Psoas muscle (tissue), 8 donors: ENCODE measurements at places on chromosomes 11 and 22.

GRCh38 chr11:120473503-120473902, 38.0 kb upstream of the GRIK4 start:
- no peak for DNase-seq

GRCh38 chr22:38203090-38203810, 1.5 kb downstream of the MAFF start:
- DNase-seq, result no peak

DNA sequence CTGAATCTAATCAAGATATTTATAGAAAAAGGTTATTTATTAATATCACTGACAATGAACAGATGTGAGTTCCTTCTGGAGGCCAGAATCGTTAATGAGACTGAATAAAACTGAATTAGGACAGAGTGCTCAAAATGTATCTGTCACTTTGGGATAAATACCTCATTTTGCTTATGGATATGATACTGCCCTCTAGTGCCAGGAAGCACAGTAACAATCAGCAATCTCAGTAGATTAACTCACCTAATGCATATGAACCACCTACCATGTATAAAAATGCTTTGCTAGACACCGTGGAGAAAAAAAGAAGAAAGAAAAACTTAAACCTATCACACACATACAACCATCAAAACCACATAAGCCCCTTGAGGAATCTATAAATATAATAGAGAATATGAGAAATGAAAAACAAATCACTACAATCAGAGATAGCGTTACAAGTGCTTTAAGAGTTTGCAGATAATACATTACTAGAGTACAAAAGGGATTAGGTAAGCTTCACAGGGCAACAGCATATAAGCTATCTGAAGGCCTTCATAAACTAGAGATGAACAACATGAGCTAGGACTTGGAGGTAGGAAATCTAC, 117.4 kb downstream of the SGSM3 start:
- DNase-seq, result no peak

- DNase-seq, result no peak
Measured at GRCh38 chr11:106608677-106609076, 409.6 kb downstream of the GUCY1A2 start.

- DNase-seq, result no peak
Measured at GRCh38 chr11:130909650-130910049, 6.6 kb downstream of the SNX19 start.

DNA sequence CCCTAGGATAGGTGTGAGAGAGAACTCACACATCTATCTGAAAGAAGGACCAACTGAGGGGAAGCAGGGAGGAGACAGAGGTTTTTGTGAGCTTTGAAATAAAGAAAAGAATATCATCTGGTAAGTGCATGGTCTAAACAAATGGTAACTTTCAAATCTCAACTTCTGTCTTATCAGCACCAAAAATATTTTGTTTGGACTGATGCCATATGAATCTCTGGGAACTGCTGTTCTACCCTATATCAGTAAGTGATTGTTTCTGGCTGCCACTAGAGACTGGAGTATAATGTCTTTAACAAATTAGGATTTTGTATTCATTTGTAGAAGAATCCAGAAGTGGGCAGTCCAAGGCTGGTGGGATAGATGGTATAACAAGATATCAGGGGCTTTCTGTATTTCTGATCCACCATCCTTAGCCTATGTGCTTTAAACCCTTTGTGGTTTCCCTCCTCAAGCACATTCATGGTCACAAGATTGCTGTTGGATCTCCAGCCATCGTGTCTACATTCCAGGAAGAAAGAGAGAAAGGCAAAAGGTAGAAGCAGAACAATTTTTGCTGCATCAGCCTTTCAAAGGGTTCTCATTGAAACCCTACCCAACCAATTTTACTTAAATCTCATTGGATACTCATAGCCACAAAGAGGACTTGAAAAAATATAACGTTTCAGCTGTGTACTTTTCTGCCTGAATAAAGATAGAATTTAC, 4.7 kb downstream of the HEPHL1 start:
- DNase-seq, result no peak

DNA sequence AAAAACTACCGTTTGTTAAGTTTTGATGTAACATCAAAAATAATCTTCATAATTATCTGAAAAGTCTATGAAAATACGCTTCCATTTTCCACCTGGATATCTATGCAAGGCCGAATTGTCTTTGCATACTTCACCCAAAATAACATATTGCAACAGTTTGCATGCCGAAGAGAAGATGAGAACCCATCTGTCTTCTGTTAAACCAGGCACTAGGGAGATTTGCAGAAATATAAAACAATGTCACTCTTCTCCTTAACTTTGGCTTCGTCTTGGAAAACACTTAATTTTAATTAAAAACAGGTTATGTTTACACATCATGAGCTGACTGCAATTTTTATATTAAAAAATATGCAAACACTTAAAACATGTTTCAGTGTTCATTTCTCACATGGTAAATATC, 1325.8 kb downstream of the TBC1D22A start:
- DNase-seq, result no peak

DNA sequence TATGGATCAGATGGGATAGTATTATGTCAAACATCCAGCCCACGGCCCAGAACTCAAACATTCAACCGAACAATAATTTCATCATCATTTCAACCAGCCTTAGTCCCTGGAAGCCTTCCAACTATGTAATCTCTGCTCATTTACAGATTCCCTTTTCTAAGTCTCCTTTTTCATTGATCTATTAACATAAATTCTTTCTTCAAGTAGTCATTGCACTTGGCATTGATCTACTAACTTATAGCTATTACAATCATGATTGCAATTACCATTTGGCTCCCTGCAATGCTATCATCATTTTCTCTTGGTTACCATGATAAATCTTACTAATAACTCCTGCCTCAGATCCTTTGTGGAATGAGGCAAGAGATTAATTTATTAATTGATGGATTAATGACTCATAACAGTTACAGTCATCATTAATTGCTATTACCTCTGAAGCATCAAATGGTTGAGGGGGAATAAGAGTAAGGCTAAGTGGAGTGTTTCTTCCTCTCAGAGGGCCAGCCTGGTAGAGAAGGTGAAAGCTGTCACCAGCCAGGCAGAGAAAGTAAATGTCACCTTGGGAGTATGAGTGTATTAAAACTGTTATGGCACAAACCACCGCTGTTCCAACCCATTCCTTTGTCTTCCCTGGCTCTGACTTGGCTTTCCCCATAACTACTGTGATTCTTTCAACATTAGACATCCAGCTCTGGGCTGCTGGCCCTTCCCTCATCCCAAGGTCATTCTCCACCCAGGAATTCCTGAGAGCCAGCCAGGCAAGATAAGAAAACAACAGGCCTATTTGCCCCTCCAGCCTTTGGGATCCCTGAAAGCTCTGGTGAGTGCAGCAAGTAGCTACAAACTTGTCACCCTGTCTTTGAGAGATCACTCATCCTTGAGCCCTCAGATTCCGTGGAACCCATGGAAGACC, 174.7 kb downstream of the RRAS2 start:
- no peak for DNase-seq

GRCh38 chr11:75497788-75498409, 27.8 kb downstream of the GDPD5 start:
- no peak for DNase-seq

- DNase-seq, result no peak
Measured at GRCh38 chr22:22397292-22397870, 111.2 kb downstream of the ZNF280B start.

GRCh38 chr11:115778928-115779650, 274.9 kb upstream of the CADM1 start:
- DNase-seq, result no peak

DNA sequence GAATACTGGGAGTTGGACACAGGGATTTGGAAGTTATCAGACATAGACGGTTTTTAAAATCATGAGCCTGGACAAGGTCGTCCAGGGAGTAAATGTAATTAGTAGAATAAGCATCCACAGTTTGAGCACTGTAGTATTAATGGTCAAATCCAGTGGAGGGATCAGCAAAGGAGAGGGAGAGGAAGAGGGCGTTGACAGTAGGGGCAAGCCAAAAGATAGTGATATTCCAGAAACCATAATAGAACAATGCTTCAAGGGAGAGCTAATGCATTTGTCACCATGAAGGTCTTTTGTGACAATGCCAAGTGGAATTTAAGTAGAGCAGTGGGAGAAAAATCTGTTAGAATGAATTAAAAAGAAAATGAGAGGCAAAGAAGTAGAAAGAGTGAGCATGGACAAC, 68.9 kb upstream of the SLC5A12 start:
- DNase-seq, result no peak

DNA sequence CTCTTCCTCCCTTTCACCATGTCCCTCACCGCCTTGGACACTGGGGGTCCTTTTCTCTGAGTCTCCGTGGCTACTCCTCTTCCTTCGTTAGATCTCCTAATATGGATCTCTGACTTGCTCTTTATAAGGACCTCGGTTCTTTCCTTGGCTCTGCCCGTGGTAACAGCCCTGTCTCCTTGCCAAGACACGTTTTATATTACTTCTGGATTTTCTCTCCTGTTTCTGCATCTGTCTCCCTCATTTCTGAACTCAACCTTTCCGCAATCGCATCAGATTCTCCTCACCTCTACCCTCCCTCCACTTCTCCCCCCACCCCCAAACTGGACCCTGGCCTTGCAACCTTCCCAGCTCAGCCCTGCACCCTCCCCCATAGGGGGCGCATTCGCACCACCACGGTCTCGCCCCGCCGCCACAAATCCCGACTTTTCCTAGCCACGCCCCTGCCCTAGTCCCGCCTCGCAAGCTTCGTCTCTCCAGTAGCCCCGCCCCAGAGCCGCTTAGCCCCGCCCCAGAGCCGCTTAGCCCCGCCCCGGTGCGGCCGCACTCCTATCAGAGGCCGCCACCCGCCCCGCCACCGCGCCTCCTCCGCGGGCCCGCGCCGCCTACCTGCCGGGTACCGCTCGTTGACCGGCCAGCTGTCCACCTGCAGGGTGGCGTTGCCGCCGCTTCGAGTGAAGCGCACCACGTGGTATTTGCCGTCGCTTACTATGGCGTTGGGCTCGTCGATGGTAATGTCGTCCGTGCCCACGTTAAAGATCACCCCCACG, 39.0 kb downstream of the SLC22A12 start:
- no peak for DNase-seq

GRCh38 chr22:43225609-43226008, 38.7 kb upstream of the TTLL12 start:
- no peak for DNase-seq

DNA sequence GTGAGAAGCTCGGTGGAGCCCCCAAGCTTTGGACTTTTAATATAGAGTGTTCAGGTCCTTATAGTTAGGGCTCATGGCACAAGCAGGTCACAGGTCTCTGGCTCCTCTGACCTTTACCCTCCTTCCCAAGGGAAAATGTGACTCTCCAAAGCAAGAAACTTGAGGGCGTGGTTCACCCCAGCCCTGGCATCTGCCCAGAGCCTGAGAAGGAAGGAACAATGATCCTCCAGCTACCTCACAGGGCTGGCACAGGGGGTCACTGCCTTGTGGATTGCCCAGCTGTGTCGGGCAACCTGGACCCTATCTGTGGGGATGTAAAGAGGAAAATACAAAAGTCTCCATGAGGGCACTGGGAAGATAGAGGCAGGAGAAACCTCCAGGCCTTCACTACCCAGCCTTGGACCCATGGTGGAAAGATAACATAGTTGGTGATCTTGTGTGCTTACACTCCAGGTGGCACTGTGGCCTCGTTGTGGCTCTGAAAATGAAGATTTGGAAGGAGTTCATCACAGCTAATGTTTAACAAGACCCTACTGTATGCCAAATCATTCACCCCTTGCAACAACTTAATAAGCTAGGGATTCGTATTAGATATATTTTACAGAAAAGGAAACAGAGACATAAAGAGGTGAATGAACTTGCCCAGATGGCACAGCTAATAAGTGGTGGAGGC, 3.8 kb upstream of the ZNF195 start:
- no peak for DNase-seq

DNA sequence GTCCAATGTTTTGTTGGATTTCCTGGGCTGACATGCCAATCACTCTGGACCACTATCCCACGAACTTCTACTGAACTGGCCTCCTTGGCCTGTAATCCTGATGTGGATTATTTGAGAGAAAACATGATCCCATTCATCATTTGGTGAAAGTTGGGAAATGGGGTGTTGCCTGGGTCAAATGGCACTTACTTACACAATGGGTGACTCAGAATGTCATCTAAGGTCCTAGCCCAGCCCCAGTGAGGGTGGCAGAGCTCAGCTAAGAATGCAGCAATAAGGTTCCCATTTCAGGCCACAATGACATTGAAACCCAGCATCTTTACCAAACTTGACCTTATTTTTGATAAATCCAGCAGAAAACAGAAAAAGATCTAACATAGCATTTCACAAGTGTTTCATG, 8.0 kb upstream of the DSCAML1 start:
- DNase-seq, result no peak

DNA sequence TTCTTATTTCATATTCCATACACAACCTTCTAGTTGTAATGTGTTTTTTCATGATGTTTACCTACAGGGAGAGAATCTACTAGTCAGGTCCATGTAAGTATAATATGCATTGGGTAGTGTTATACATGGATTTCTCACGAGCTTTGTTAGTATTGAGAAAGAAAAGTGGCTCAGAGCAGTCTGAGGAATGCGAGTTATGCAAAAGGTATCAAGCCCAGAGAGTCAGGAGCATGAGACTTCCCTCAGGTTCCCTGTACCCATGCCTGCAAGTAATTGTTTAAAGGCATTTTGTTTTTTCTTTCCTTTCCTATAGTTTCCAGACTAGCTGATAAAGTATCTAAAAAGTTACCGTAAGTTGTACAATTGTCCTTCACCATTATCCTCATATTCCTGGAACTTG, 66.1 kb downstream of the STK33 start:
- DNase-seq, result no peak

GRCh38 chr22:35739076-35739930, 21.6 kb downstream of the APOL5 start:
- DNase-seq, result no peak

DNA sequence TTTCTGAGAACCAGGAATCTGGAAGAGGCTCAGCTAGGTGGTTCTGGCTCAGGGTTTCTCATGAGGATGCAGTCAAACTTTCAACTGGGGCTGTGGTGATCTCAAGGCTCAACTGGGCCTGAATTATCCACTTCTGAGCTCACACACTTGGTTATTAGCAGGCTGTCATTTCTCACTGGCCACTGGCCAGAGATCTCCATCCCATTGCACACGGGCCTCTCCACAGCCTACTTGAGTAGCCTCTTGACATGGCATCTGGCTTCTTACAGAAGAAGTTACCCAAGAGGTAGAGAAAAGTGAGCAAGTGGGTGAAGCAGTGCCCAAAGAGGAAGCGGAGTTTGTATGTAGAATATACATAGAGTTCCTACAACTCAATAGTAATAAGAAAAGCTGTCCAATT, 16.0 kb downstream of the CALCA start:
- no peak for DNase-seq

DNA sequence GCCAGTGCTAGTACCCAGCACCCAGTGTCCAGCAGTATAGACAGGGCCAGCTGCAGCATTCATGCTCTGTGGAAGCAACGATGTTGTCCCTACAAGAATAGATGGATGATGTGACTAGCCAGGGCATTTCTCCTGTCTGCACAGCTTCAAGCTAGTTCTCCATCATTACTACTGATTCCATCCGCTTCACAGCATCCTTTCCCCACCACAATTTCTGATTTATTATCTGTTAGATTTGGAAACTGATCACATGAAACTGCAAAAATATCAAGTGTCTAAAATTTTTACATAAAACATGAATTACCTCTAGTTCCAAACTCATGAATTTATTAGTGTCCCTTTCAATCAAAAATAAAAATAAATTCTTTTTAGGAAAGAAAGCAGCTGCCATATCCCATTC, 138.9 kb upstream of the POU2AF2 start:
- DNase-seq, result no peak
